ENCODE measurements at places on chromosomes 7 and 10.

DNA sequence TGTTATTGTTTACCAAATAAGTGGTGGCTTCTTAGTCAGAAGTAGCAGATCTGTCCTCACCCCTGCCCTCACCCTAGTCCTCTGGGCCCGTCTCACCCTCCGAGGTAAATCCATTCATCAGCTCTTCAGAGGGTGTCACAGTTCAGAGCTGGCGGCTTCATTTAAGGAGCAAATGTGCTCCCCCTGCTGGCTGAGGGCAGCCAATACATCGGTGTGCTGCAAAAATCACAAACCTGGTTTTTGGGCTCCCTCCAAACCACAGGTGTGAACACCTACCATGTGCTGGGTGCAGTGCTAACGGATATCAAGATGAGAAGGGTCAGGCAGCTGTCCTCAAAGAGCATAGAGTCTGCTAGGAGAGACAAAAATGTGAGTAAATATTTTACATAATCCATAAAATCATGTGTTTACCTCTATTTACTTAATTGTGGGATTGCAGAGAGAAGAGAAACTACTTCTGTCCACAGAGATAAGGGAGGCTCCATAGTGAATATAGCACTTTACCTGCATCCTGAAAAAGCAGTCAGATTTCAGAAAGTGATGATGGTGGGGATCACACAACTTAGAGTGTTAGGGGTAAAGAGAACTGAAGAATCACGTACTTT is 15.5 kb upstream of the CRTAC1 start:
- peak; percentile 68 for DNase-seq
- H3K36me3 ChIP-seq, result no peaks in the 10 kb centered on the region
- H3K27me3 ChIP-seq, result peaks cover 34% of the 10 kb centered on the region
- H3K27ac ChIP-seq, result no peak overlapping the region

- no peaks in the 10 kb centered on the region for H3K27me3 ChIP-seq
- H3K36me3 ChIP-seq, result no peaks in the 10 kb centered on the region
- no peak overlapping the region for H3K27ac ChIP-seq
- H3K4me3 ChIP-seq, result no peak overlapping the region
- peaks cover 20% of the 10 kb centered on the region for H3K4me1 ChIP-seq
These were observed 589.0 kb downstream of the SUGCT start for GRCh38 chr7:40723829-40724228.

GRCh38 chr10:35347121-35347562 is 10.8 kb downstream of the CCNY start:
- peaks cover 11% of the 10 kb centered on the region for H3K4me1 ChIP-seq
- H3K27me3 ChIP-seq, result no peaks in the 10 kb centered on the region
- no peak overlapping the region for H3K4me3 ChIP-seq

DNA sequence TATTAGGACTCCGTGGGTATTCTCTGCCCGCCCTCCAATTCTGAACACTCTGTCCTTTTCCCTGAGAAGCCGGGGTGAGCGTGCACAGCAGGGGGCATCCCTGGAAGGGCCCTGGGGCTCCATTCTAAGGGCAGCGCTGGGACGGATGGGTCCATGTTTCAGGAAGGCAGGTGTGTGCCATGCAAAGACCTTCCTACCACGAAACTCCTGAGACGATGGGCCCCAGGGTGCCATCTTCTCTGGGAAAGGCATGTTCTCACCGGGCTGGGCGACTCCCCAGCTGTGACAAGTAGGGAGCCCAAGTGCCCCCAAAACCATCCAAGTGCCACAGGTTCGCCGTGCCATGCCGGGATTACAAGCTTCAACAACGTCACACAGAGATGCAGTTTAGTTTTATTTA is 256.7 kb downstream of the DNAJB6 start:
- no peaks in the 10 kb centered on the region for H3K4me1 ChIP-seq
- H3K27me3 ChIP-seq, result no peaks in the 10 kb centered on the region

DNA sequence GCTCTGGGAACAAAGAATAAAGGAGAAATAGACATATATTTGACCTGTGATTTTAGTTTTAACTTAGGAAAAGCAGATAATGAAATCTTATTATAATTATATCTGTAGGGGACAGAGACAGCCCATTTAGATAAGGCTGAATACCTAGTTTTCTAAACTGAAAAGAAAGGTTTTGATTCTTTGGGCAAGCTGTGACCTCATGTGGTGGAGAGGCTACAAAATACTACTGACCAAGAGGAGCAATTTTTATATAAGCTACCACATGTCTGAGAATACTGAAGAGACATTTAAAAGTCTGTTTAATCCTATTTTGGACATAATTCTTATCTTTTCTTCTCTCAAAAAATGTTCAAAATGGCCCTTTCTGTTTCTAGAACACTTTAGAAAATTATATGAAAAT is 271.0 kb downstream of the MTERF1 start:
- no peaks in the 10 kb centered on the region for H3K4me1 ChIP-seq
- no peak for DNase-seq
- no peaks in the 10 kb centered on the region for H3K36me3 ChIP-seq

GRCh38 chr10:133010095-133010842 is 67.9 kb upstream of the CFAP46 start:
- DNase-seq, result no peak
- no peaks in the 10 kb centered on the region for H3K27me3 ChIP-seq
- H3K4me1 ChIP-seq, result no peaks in the 10 kb centered on the region
- H3K4me3 ChIP-seq, result no peak overlapping the region
- no peaks in the 10 kb centered on the region for H3K36me3 ChIP-seq

DNA sequence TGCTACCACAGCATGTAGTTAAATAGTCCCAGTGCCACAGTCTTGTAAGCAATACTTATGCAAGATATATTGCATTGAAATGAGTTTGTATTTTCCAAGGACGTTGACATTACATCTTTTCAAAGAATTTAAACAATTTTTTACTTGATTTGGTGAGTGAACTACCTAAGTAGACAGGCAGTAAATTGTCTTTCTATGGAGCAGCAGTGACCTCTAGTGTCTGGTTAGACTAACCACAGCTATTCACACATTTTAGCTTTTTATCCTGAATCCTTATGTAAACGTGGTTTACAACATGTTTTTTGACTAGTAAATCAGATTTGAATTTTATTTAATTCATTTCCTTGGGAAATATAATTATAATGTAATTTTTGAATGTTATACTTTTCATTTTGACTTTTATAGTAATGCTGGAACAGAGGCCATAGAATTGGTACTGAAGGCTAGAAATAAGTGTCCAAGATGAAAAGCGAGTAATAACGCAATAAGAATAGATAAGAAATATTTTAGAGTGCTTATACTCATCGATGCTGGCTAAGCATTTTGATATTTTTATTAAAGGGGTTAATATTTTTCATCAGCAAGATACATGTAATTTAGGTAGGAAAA is 5.6 kb downstream of the LRRTM3 start:
- H3K4me1 ChIP-seq, result no peaks in the 10 kb centered on the region
- H3K27ac ChIP-seq, result no peak overlapping the region
- H3K4me3 ChIP-seq, result no peak overlapping the region
- no peaks in the 10 kb centered on the region for H3K36me3 ChIP-seq
- DNase-seq, result peak; percentile 62
- peaks cover 28% of the 10 kb centered on the region for H3K27me3 ChIP-seq

DNA sequence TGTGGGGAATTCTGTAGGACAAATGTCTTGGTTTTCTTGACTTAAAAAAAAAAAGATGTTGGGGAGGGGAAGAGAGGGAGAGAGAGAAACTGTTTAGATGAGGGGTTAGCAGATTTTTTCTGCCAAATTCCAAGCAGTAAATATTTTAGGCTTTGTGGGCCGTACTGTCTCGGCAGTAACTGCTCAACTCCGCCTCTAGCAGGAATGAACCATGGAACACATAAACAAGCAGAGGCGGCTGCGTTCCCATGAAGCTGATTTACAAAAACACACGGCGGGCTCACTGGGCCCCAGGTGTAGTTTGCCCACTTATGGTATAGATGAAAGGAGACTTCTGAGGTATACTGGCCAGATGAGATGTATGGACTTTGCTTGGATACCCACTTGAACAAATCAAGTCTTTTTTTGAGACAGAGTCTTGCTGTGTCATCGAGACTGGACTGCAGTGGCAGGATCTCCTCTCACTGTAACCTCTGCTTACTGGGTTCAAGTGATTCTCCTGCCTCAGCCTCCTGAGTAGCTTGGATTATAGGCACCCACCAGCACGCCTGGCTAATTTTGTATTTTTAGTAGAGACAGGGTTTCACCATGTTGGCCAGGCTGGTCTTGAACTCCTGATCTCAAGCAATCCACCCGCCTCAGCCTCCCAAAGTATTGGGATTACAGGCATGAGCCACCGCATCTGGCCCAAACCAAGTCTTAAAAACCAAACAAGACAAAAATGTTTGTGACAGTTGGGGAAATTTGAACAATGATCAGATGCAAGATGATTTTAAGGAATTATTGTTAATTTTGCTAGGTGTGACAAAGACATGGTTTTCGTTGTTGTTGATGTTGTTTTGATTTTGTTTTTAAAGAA is 9.7 kb upstream of the ADAMTS14 start:
- DNase-seq, result no peak
- H3K4me1 ChIP-seq, result peaks cover 19% of the 10 kb centered on the region
- H3K36me3 ChIP-seq, result no peaks in the 10 kb centered on the region

DNA sequence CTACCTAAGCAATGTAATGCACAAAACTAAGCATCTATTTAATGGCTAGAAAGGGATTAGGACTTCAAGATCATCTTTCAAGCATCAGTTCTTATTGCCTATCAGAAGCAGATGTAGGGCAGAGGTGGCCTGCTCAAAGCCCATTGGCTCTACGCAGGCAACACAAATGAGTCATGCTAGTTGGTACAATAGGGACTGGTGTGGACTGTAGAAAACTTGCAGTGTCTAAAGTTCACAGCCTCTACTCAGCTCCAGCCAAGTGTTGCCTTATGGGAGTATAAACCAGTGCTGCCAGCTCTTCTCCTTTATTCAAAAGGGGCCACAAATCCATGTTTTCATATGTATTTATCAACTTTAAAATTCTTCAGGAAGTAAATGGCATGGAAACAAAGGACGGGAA is 31.7 kb downstream of the ASAH2 start:
- no peak overlapping the region for H3K4me3 ChIP-seq
- H3K36me3 ChIP-seq, result no peaks in the 10 kb centered on the region
- H3K27ac ChIP-seq, result no peak overlapping the region
- H3K27me3 ChIP-seq, result peaks cover 1% of the 10 kb centered on the region
- DNase-seq, result no peak

- no peak for DNase-seq
- H3K36me3 ChIP-seq, result no peaks in the 10 kb centered on the region
- H3K4me1 ChIP-seq, result no peaks in the 10 kb centered on the region
- no peak overlapping the region for H3K27ac ChIP-seq
These were observed 19.8 kb downstream of the PIK3AP1 start for GRCh38 chr10:96700374-96701099.

- H3K27ac ChIP-seq, result no peak overlapping the region
- H3K36me3 ChIP-seq, result no peaks in the 10 kb centered on the region
- H3K4me1 ChIP-seq, result no peaks in the 10 kb centered on the region
These were observed 177.3 kb upstream of the MBL2 start for GRCh38 chr10:52949899-52950298.

DNA sequence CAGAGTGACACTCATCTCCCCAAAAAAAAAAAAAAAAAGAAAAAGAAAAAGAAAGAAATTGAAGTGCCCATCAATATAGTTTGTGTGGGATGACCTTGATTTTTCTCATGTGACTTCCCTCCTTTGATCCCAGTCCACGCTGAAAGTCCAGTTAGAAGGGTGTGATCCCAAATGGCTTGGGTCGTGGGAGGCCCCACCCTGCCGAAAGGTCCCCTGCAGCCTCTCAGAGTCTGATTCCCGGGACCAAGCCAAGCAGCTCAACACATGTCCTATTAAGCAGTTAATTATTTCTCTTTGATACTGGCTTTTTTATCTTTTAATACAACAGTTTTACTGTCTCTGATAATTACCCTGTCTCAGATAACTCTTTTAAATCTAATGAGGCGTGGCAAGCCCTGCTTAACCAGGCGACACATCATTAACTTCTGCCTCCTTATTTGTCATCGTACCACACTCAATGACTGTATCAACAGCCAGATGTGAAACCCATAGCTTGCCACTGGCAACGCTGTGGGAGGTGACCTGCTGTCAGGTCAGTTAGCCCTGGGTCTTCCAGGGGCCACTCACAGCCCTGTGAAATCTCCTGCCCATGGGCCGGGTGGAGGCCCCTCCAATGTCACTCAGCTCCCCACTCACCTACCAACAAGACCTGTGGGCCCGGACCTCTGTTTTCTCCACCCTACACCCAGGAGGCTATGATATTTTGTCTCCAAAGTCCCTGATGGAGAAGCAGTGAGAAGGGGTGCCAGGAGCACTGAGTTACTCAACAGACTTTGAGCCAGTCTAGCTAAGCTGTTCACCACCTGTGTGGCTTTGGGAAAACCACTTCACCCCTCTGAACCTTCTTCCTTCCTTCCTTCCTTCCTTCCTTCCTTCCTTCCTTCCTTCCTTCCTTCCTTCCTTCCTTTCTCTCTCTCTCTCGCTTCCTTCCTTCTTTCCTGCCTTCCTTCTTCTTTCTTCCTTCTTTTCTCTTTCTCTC is 110.0 kb upstream of the SFMBT2 start:
- no peaks in the 10 kb centered on the region for H3K27me3 ChIP-seq
- H3K4me3 ChIP-seq, result no peak overlapping the region
- H3K36me3 ChIP-seq, result no peaks in the 10 kb centered on the region
- H3K4me1 ChIP-seq, result no peaks in the 10 kb centered on the region
- no peak overlapping the region for H3K27ac ChIP-seq

- no peak overlapping the region for H3K27ac ChIP-seq
- DNase-seq, result no peak
- H3K4me3 ChIP-seq, result no peak overlapping the region
- no peaks in the 10 kb centered on the region for H3K36me3 ChIP-seq
- H3K27me3 ChIP-seq, result no peaks in the 10 kb centered on the region
These were observed 261.6 kb downstream of the TWIST1 start for GRCh38 chr7:18855796-18856195.

- H3K4me1 ChIP-seq, result peaks cover 35% of the 10 kb centered on the region
- no peak for DNase-seq
- H3K27ac ChIP-seq, result no peak overlapping the region
- no peak overlapping the region for H3K4me3 ChIP-seq
These were observed 154.2 kb downstream of the SEMA3A start for GRCh38 chr7:84040355-84040754.

GRCh38 chr10:69854511-69855345 is 53.0 kb downstream of the COL13A1 start:
- no peak for DNase-seq
- H3K27ac ChIP-seq, result no peak overlapping the region
- H3K27me3 ChIP-seq, result no peaks in the 10 kb centered on the region
- H3K4me1 ChIP-seq, result peaks cover 8% of the 10 kb centered on the region
- no peak overlapping the region for H3K4me3 ChIP-seq

DNA sequence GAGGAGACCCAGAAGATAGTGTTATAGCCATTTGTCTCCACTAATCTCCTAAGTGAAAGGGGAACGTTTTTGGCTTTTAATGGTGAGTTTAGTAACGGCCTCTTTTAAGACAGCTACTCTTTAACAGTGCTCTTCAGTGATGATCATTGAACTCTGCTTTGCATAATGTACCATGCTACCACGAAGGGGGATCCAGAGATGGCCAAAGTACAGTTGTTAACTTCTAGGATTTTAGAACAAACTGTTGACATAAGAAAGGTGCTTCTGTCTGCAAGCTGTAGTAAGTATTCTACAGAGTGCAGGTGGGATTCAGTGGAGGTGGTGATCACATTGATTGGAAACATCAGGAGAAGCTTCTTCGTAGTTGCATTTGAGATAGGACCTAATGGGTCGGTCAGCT is 114.1 kb upstream of the RPA3 start:
- H3K4me1 ChIP-seq, result no peaks in the 10 kb centered on the region
- no peak overlapping the region for H3K4me3 ChIP-seq
- DNase-seq, result no peak
- H3K27me3 ChIP-seq, result no peaks in the 10 kb centered on the region
- H3K36me3 ChIP-seq, result no peaks in the 10 kb centered on the region

All from GM23248 (cell line).